ENCODE measurements at places on chromosomes 16 and 17. TPM values are rescaled to one million over a fixed set of nuclear protein-coding genes. Genes with fewer than 3 reads are reported as not detected.
A peak's percentile ranks its signal among the peaks of the same experiment; 100 is the strongest.

DNA sequence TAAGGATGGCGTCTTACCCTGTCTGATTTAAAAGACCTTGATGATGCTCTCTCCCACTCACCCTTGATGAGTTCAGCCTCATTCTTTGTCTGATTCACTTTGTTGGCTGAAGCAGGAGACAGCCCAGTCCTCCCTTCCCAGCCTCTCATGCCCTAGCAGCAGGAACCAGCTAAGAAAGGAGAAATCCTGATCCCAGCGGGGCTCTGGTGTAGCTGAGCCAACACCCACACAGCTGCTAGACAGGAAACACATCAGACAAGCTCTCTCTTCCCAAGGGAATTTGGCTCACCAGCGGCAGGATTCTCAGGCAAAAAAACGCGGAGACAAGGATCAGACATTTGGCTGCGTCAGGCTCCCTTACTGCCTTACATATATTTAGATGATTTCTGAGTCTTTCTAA lies 211.5 kb downstream of the CDH11 start:
- DNase-seq = no peak

DNA sequence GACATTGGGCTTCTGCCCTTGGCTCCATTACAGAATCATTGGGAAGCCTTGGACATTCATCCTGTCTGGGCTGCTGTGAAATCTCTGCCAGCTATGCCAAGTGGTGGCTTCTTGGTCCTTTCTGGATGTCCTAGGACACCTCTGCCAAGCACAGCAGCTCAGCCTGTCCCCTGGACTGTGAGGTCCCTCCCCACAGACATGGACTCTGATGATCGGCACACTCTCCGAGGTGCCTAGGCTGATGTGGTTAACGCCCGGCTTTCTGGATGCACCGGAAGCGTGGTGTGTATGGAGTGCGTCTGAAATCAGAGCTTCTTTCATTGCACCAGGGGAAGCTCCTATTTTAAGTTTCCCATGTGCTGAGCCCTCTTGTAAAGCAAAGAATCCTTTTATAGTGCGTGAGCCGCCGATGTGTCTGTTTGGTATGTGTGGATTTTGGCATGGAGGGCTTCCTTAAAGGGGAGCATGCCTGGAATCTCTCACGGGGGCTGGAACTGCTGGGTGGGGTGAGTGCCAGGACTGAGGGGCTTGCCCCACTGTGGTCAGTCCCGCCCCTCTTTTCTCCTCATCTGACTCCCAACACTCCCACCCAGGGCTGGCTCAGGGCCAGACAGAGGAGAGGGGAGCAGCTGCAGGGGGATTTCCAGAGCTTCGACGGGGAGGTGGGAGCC lies 7.0 kb upstream of the ARHGAP23 start:
- no peak for DNase-seq

DNA sequence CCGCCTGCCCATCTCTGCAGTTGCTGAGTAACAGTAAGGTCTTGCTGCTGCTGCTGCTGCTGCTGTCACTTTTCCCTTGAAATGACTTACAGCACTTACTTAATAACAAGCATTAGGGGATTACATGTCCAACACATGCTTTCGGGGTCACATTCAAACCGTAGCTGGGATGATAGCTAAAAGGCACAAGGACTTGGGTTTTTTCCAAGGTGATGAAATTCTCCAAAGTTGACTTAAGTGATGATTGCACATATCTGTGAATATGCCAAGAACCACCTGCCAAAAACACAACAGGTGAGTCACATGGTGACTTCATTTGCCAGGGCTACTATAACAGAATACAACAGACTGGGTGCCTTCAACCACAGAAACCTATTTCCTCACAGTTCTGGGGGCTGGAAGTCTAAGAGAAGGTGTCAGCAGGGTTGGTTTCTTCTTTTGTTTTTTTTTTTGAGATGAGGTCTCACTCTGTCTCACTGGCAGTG lies 121.9 kb upstream of the TNRC6C start:
- DNase-seq = no peak

- no peak for DNase-seq
Measured at GRCh38 chr16:64251742-64252141, 870.1 kb downstream of the CDH11 start.

DNA sequence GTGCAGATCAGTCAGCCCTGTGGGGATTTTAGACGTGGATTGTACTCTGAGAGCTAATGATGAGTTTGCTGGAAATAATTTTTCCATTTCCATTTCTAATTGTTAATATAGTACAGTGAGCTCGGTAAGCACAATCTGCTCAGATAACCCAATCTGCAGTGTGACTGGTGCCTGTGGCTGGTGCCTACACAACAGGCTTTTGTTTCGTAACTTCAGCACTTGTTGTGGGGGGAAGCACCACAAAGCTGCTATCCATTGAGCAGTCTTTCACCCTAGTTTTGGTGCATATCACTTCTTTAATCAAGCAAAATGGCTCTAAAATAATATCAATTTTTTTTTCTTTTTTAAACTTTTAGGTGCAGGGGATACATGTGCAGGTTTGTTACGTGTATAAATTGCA lies 534.9 kb upstream of the HSBP1 start:
- DNase-seq = no peak

DNA sequence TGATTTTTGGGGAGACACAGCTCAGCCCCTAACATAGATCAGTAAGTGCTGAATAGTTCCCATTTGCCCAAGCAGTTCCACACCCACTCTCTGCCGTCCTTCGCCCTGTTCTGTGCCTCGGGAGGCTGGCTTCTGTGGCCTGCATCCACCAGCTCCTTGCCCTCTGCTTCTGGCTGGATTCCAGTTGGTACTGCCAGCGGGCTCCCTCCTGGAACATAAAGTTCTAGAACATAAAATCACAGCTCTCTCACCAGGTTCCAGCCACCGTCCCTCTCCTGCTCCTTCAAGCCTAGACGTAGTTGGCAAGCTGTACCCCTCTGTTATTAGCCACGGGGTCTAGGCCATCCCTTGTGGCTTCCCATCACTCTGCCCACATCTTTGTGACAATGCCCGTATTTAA lies 3.9 kb upstream of the MRPS23 start:
- DNase-seq = no peak

DNA sequence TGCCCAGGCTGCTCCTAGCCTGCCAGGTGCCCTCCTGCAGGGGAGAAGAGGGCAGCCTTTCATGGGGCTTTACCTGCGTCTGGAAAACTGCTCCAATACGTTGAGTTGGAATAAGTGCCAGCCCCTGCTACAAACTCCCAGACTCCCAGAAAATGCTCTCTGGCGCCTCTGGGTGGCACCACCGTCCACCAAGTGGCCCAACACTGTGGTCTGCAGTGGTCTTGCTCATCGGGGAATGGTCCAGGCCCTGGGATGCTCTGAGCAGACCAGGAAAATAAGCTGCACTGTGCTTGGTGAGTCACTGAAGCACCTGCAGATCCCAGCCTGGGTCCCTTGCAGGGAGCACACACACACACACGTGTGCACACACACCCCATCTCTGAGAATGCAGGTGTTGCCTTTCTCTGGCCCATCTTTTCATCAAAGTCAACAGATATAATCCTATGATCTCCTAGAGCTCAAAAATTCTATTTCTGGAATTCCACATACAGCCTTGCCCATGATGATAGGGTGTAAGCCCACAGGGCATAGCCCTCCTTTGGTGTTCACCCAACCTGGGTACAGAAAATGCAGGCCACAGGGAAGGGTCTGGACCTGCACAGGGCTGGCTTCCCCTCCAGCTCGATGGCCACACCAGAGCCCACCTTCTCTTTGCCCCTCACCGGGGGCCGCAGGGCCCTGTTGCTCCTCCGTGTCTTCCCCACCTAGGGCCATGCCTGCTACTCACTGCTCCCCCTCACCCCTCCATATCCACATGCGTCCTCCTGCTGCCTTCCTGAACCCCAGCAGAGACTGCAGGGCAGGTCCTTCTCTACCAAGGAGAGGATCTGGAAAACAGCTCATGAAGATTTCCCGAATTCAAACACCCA lies 20.5 kb downstream of the CDIP1 start:
- DNase-seq = no peak

- no peak for DNase-seq
Measured at GRCh38 chr16:81553814-81554675, 109.4 kb downstream of the CMIP start.

- DNase-seq = no peak
Measured at GRCh38 chr17:73777131-73777449, 132.8 kb upstream of the SDK2 start.

DNA sequence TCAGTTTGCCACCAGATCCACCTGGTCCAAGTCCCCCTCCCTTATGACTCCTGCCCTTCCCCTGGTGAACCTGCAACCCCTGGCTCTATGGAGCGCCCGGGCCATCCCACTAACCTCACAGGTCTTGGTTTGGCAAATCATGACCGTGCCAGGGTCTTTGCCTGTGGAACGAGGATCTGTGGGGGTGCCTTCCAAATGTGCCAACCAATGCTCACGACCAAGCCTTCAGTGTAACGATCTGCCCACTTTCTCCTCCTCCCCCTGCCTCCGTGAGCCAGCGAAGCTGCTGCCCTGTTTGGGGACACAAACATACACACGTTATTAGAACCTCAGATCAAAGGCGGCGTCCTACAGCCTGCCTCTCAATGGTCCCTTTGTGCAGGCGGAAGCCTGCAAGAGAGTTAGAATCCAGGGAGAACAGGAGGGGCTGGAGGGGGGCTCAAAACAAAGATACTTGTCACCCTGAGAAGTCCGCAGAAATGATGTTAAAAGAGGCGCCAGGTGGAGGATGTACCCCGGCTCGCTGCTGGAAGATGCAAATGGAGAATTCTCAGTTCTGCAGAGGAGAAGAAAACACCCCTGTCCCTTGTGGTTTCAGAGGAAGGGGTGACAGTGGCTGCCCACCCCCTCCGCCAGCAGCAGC lies 9.0 kb upstream of the NKD1 start:
- DNase-seq = no peak

GRCh38 chr17:17897442-17897841 lies 60.7 kb upstream of the SREBF1 start:
- no peak for DNase-seq

GRCh38 chr16:69522732-69523404 lies 42.9 kb upstream of the NFAT5 start:
- no peak for DNase-seq

- DNase-seq = no peak
Measured at GRCh38 chr17:28970879-28971278, 19.6 kb upstream of the PHF12 start.

GRCh38 chr16:3857189-3858043 lies 23.1 kb downstream of the CREBBP start:
- no peak for DNase-seq

- DNase-seq = peak; percentile 33
Measured at GRCh38 chr16:67967958-67968399, 458 bp downstream of the SLC12A4 start.

GRCh38 chr17:49576088-49576916 lies 631 bp downstream of the NXPH3 start:
- DNase-seq = no peak

GRCh38 chr17:74004056-74004455 lies 199.4 kb upstream of the RPL38 start:
- no peak for DNase-seq

GRCh38 chr17:19724501-19725420 lies 8.4 kb upstream of the SLC47A2 start:
- DNase-seq = no peak

Gene SULT1A2
- total RNA-seq = 0.12 TPM

Gene NSMCE1
- total RNA-seq = 128 TPM

Gene ADGRG3
- not detected for total RNA-seq

Gene KRTAP2-3
- not detected for total RNA-seq

Gene ATP6V0D1
- 37.7 TPM for total RNA-seq

Gene TEKT5
- total RNA-seq = not detected
